ENCODE measurements at places on chromosomes 5 and 9.

DNA sequence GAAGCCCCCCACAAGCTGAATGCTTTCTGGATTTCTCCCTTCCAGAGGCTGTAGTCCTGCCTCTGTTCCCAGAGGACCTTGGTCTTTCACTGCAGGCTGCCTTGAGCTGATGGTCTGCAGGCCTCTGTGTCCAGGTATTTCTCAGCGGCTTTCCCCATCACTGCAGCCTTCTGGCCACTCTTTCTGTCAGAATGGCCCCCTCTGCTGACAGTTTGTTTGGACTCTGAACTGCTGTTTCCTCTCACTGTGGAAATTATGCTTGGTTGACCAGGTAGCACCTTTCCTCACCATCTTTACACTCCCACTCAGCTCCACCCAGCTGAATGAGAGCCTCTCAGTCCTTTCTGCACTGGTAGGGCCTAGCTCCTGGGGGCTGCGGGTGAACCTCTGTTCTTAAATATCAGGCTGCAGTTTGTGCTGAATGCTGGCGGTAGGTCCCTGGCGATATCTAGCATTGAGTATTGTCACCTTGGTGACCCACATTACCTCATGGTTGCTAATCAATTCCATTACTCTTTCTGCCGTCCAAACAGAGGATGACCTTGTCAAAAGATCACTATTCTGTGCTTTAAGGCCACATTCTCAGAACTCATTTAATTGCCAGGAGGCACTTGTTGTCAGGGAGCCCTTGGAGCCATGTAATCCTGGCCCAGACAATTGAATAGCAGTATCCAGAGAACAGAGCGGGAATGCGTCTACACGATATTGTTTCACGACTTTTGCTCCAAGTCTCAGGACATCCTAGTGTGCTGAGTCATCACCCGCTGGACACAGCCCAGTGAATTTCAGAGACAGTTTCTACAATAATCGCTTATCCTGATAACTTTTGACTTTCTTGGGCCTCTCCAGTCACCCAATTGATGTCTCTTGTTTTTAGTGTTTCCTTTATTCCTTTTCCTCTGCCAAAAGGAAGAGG, 230.2 kb downstream of the TENT4A start:
- DNase-seq = no peak

DNA sequence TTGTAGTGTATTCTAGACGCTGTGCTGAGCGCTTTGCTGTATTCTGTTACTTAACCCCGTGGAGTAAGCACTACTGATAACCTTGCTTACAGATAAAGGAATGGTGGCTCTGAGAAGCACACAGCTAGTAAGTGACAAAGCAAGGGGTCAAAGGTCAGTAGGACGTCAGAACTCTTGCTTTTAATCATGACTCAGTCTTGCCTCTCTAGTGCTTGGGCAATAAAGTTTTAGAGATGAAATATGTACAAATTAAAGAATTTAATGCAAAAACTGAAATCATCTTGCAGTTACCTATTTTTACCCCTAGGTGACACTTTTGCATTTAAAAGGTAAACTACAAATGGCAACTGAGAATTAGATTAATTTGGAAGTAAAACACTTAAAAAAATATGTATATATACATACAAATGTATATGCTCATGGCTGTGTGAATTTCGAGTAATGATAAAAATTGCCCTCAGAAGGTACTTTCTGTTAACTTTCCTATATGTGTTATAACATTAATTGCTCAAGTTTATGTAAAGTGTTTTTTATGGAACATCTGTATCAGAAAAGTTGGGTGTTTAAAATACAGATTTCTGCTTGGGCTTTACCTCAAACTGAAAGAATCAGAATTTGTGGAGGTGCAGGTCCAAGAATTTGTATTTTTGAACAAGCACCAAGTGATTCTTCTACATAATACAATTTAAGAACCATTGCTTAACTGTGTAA, 175.1 kb upstream of the DAB2 start:
- no peak for DNase-seq

- DNase-seq = no peak
These were observed 226.1 kb upstream of the NMUR2 start for GRCh38 chr5:152631221-152631620.

GRCh38 chr5:6994097-6994496, 280.9 kb downstream of the TENT4A start:
- no peak for DNase-seq

- DNase-seq = no peak
These were observed 7.5 kb downstream of the XPA start for GRCh38 chr9:97689401-97690180.

DNA sequence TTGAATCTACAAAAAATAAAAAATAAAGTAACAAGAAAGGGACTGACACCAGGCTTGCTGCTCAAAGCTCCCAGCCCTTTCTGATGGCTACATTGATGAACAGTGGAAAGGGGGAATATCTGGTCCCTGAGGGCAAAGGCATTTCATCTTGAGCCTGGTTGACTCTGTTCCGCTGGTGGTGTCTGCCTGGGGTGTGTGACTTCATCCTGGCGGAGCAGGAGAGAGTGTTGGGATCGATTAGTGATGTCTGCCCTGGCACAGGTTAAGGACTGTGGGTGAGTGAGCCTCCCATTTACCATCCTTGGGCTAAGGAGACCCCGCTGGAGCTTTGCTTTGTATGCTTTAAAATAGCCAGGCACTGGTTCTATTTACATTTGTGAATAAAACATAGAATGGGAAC, 56.9 kb upstream of the ASS1 start:
- no peak for DNase-seq

DNA sequence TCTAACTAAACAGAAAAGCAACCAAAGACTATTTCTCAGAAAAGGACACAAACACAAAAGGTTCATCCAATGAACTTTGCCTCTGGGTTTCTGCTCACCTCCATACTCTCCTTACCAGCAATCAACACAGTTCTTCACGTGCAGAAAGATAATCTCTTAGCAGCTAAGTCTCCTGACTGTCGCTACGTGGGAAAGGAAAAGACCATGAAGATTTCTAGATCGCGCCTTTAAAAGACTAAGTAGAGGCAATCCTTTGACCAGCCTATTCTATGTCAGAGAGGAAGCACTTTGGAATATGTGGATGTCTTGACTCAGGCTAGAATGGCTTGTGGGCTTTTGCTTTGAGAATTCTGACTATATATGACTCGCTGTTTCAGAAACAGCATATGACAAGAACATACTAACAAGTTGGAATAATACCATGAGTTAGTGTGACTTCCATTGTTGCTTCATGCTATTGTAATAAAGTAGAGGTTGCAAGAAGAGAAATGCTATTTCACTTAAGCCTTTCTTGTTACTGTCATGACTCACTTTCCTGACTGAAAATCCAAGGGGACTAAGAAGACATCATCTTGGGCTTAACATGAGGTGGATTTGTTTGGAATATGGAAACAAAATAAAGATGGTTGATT, 339.5 kb upstream of the RFX3 start:
- no peak for DNase-seq

GRCh38 chr5:170581211-170581610, 77.4 kb downstream of the KCNIP1 start:
- DNase-seq = no peak

DNA sequence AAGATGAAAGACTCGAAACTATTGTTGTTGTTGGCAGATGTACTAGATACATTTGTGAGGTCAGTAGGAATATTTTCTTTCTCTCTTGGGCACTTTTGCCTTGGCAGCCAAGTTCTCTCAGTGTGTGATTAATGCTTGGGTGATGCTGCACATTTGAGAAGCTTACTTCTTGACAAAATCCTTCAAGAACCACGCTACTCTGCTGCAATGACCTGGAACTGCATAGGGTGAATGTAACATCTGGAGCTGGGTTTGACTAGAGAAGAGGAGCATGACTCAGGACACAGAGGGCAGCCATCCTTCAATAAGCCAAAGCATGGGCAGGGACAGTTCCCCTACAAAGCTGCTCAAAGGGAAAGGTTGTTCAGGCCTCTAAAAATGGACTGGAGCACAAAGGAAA, 75.5 kb upstream of the PUM3 start:
- DNase-seq = no peak

DNA sequence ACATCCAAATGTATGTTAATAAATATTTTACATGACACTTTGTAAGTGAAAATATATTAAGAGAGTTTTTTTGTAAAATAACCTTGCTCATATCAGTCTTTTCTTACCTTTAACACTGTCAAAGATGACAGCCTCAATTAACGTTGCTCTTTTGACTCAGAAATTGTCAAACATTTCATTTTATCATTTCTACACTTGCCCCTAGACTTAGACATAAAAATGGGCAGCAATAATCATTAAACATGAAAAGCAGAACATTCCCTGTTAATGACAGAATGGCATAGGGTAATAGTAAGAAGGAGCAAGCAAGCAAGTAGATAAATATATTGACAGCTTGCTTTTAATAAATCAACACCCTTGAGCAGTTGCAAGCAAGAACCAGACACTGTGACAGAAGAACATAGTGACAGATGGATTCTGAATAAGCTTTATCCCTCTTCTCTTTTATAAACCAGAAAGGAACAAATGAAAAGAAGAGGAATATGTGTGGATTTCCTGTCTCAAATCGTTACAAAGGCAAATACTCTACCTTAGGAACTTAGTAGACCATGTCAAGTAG, 796.0 kb upstream of the CHD1 start:
- no peak for DNase-seq

DNA sequence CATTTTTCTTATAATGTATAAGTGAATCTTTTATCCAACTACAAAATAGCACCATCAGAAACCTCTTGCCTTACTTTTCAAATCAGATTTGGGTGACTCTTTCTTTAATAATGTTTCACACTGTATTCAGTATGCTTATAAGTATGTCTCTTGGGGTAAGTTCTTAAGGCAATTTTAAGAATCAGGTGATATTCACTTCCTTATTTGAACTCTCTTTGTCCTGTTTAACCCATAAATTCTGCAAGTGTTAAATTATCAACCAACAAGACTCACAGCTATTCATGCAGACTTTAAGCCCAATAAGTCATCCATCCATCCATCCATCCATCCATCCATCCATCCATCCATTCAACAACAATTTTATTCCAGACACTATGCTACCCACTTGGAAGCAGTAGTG, 142.7 kb upstream of the FBXL17 start:
- DNase-seq = no peak
